ENCODE measurements at places on chromosomes 1 and 21.

GRCh38 chr1:22038036-22038435 lies 14.5 kb upstream of the CDC42 start:
- H3K27me3 ChIP-seq: no peaks in the 10 kb centered on the region
- H3K27ac ChIP-seq: no peak overlapping the region
- no peak for DNase-seq
- no peak overlapping the region for H3K4me3 ChIP-seq

DNA sequence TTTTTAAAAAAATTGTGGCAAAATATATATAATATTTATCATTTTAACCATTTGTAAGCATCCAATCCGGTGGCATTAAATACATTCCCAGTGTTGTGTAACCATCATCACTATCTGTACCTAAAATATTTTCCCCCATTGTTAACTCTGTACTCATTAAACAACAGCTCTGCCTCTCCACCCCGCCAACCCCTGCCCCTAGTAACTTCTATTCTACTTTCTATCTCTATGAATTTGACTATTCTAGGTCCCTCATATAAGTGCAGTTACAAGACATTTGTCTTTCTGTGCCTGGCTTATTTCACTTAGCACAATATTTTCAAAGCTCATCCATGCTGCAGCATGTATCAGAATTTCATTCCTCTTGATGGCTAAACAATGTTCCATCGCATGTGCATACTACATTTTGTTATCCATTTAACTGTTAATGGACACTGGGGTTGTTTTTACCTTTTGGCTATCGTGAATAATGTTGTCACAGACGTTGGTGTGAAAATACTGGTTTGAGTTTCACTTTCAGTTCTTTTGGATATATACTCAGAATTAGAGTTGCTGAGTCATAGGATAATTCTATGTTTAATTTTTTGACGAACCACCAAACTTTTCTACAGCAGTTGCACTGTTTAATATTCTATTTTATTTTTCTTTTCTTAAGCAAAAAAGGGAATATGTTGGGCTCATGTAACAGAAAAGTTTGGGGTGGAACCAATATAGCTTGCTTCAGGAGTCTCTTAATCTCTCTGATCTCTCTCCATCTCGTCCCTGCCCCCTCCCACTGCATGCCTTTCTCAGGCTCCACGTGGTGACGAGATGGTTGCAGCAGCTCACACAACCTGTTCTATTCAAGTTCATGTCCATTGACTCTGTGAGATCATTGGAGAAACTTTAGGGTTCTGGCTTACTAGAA lies 25.2 kb upstream of the RCAN1 start:
- H3K4me3 ChIP-seq: no peak overlapping the region
- no peaks in the 10 kb centered on the region for H3K4me1 ChIP-seq
- DNase-seq: no peak
- no peaks in the 10 kb centered on the region for H3K36me3 ChIP-seq
- no peak overlapping the region for H3K27ac ChIP-seq

GRCh38 chr1:223363856-223364684 lies at the start of gene SUSD4:
SUSD4 (minus strand) TSS chr1:223364176; CDS start chr1:223363425, 751 bp downstream.
- H3K27me3 ChIP-seq: peaks cover 14% of the 10 kb centered on the region
- DNase-seq: peak; percentile 70
- peaks cover 6% of the 10 kb centered on the region for H3K4me1 ChIP-seq
- H3K27ac ChIP-seq: peak within 1 kb of the TSS; percentile 22

- H3K4me1 ChIP-seq: no peaks in the 10 kb centered on the region
- H3K27ac ChIP-seq: no peak overlapping the region
- no peak for DNase-seq
- no peak overlapping the region for H3K4me3 ChIP-seq
Observed at GRCh38 chr1:218925777-218926176, 247.9 kb upstream of the LYPLAL1 start.

GRCh38 chr1:153532769-153533599 lies 2.8 kb downstream of the S100A6 start:
- no peaks in the 10 kb centered on the region for H3K27me3 ChIP-seq
- H3K4me1 ChIP-seq: peaks cover 20% of the 10 kb centered on the region
- peak overlapping the region; percentile 44 for H3K27ac ChIP-seq
- H3K4me3 ChIP-seq: peak overlapping the region; percentile 47
- DNase-seq: peak; percentile 87

- H3K27ac ChIP-seq: no peak overlapping the region
- no peak overlapping the region for H3K4me3 ChIP-seq
Observed at GRCh38 chr21:41242238-41242829, 74.3 kb upstream of the FAM3B start.

GRCh38 chr1:83043244-83043643 lies 955.7 kb downstream of the TTLL7 start:
- no peaks in the 10 kb centered on the region for H3K27me3 ChIP-seq
- H3K27ac ChIP-seq: no peak overlapping the region
- no peak overlapping the region for H3K4me3 ChIP-seq
- no peaks in the 10 kb centered on the region for H3K36me3 ChIP-seq
- no peak for DNase-seq

DNA sequence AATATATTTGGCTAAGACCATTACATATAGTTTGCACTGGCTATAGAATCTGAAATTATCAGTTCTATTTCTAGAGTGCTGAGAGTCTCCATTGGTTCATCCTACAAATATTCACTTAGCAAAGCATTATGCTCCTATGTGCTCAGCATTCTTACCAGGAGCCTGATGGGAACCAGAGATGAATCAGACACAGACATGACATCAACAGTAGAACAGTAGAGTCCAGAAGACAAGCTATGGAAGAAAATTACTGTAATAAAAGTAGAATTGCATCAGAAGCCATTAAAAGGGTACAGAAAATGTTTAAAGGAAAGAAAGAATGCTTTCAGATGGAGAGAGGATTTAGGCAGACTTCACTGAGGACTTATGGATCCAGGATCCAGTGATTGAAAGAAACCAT lies 271.7 kb upstream of the SNX7 start:
- H3K27me3 ChIP-seq: no peaks in the 10 kb centered on the region
- H3K36me3 ChIP-seq: no peaks in the 10 kb centered on the region
- no peak for DNase-seq
- no peak overlapping the region for H3K27ac ChIP-seq

DNA sequence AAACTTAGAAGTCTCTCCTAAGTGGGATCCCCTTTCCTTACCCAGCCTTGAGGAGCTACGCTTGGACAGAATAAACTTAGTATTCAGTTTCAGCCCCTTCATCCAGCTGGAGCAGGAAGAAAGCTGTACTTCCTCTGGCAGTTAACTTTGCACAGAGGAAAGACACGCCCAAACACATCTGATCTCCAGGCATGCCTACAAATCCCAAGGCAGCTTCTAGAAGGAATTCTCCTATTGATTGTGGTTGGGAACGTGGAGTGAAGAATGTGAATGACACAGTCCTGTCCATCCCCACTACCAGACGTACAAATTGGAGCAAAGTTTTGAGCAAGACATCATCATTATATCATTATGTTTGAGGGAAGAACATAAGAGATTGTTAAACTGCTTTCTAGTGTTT lies 6.6 kb upstream of the AK4 start:
- H3K4me3 ChIP-seq: no peak overlapping the region
- no peak for DNase-seq
- peaks cover 5% of the 10 kb centered on the region for H3K4me1 ChIP-seq

GRCh38 chr1:11318982-11319381 lies 46.0 kb downstream of the UBIAD1 start:
- H3K36me3 ChIP-seq: no peaks in the 10 kb centered on the region
- H3K4me3 ChIP-seq: no peak overlapping the region
- H3K4me1 ChIP-seq: peaks cover 9% of the 10 kb centered on the region

DNA sequence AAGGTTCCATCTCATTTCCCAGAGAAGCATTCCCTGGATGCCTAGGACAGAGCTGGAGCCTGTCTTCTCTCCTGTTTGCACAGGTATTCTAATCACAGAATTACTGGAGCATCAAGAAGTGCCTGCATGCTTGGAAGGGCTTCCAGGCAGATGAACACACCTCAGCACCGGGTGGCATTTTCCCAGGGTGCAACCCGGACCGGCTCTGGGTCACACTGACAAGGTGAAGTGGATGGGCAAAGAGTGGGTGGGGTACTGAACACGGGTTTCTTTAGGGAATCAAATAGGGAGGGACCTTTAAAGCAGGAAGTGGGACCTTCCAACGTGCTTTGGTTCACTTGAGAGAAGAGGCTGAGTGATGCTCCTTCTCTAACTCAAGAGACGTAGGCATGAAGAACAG lies 7.1 kb upstream of the PEF1 start:
- H3K27me3 ChIP-seq: no peaks in the 10 kb centered on the region
- H3K4me3 ChIP-seq: no peak overlapping the region
- no peaks in the 10 kb centered on the region for H3K36me3 ChIP-seq
- H3K27ac ChIP-seq: no peak overlapping the region

DNA sequence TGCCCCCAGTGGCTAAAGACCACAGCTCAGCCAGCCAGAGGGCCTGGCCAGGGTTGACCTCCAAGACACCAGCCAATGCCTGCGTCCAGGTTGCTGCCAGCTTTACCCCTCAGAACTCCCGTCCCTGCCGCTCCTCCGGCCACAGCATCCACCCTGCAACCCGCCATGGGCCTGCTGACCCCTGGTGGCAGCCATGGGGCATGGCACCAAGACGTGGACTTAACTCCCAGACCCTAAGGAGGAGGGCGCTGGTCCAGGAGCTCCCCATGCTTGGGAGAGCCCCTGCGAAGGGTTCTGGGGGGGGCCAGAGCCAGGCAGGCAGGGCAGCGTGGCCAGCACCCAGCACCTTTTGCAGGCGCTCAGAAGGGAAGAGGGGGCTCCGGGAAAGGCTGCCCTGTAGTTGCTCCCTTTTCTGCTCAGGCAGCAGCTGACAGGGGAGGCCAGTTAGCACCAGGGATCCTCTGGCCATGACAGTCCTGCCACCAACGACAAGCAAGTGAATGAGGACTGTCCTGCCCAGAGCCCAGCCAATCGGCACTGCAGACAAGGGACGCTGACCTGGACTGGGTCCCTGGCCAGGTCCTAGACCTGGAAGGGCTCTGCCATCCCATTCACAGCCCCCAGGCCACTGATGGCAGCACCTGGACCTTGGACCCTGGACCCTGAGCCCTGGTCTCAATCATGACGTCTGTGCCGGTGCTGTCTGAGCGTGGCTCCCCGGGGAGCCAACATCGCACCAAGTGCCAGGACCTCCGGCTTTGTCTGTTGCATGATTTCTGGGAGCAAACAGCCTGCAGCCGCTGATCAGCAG lies 246.2 kb downstream of the NPHP4 start:
- H3K4me1 ChIP-seq: peaks cover 8% of the 10 kb centered on the region
- no peak overlapping the region for H3K27ac ChIP-seq
- H3K27me3 ChIP-seq: peaks cover 13% of the 10 kb centered on the region
- peaks cover 9% of the 10 kb centered on the region for H3K36me3 ChIP-seq
- no peak overlapping the region for H3K4me3 ChIP-seq

DNA sequence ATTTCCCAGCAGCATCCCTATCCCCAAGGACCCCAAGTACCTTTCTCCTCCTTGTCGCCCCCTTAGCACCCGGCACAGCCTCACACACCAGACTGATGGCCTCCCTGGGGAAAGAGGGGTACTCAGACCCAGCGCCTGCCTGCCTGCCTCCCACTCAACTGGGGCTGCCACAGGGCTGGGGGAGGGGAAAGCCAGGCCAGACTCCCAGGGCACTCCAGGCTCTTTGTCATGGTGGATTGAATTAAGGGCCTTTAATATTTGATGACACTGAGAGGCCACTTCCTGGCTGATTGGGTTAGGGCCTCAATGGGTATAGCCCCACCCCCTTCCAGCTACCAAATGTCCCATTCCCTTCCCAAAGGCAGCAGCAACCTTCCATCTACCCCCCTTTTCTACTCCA lies 1.8 kb downstream of the SHC1 start:
- H3K36me3 ChIP-seq: no peaks in the 10 kb centered on the region
- peak overlapping the region; percentile 94 for H3K27ac ChIP-seq
- peaks cover 31% of the 10 kb centered on the region for H3K4me1 ChIP-seq
- peak; percentile 76 for DNase-seq
- peaks cover 9% of the 10 kb centered on the region for H3K27me3 ChIP-seq
- H3K4me3 ChIP-seq: peak overlapping the region; percentile 98

- no peaks in the 10 kb centered on the region for H3K27me3 ChIP-seq
- DNase-seq: no peak
- peaks cover 3% of the 10 kb centered on the region for H3K4me1 ChIP-seq
- no peaks in the 10 kb centered on the region for H3K36me3 ChIP-seq
Observed at GRCh38 chr1:66217021-66217420, 316.9 kb upstream of the SGIP1 start.

DNA sequence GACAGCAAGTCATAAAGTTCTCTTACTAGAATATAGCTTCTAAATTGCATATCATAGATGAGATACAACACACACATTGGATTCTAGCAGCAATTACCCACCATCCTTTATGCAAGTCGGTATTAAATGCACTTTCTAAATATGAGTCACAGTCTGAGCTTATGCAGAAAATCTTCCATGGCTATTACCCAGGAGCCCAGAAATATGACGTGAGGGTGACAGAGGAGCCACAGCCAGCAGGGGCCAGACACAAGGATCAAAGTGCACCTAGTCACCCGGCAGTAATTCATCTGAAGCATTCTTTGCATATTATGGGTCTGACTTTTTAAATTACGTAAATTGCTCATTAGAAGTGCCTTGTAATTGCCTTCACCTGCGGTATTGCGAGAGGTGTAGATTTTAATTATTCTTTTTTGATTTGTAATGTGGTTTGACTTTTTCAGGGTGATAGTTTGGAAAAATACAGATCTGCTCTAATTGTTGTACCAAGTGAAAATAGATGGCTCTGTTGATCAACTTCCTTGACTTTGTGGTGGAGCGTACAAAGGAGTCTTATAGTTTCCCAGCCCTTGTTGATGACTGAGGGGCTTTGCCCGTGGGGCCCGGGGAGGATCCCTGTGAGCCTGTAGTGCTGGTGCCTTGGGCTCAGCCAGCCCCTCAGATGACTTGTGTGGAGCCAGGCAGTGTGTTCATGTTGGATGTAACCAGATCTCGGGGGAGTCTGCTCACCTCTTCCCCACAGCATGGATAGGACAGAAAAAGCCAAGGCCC lies 470.0 kb upstream of the VAMP3 start:
- no peak overlapping the region for H3K27ac ChIP-seq
- H3K4me1 ChIP-seq: peaks cover 7% of the 10 kb centered on the region
- peaks cover 11% of the 10 kb centered on the region for H3K36me3 ChIP-seq
- no peak overlapping the region for H3K4me3 ChIP-seq
- DNase-seq: no peak

DNA sequence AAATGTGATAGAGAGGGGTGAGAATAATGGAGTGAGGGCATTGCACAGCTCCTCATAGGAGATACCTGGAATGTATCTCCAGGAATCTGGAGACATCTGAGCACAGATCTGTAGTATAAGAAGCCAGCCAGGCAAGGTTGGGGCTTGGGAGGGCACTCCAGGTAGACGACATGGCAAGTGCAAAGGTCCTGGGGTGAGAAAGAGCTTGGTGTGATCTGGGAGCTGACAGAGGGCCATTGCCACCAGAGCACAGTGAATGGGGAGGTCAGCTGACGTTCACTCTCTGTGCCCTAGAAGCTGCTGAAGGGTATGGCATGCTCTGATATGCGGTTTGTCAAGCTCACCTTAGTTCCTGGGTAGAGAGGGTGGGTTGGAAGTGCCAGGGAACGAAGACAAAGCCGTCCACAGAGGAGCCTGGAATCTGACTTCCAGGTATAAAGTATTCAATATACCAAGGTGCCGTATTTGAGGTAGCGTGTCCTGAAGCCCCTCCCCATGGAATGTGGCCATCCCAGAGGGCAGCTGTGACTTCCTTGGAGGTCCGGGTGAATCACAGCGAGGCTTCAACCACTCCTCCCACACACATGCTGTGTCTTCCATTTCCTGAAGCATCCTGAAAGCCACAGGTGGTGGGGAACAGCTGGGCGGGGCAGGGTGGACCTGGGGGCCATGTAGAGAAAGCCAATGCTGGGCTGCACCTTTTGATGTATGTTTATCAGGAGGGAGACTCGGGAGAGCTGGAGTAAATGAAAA lies 182.7 kb upstream of the KLHDC7A start:
- no peaks in the 10 kb centered on the region for H3K4me1 ChIP-seq
- H3K4me3 ChIP-seq: no peak overlapping the region
- DNase-seq: no peak
- H3K27me3 ChIP-seq: peaks cover 3% of the 10 kb centered on the region
